Activated CD4-positive, alpha-beta T cell treated with anti-CD3 and anti-CD28 coated beads, Interleukin-2, amount 50 U/mL, for 24 hours (primary cell): ENCODE measurements at places on chromosomes 5 and 9.
A peak's percentile ranks its signal among the peaks of the same experiment; 100 is the strongest.

DNA sequence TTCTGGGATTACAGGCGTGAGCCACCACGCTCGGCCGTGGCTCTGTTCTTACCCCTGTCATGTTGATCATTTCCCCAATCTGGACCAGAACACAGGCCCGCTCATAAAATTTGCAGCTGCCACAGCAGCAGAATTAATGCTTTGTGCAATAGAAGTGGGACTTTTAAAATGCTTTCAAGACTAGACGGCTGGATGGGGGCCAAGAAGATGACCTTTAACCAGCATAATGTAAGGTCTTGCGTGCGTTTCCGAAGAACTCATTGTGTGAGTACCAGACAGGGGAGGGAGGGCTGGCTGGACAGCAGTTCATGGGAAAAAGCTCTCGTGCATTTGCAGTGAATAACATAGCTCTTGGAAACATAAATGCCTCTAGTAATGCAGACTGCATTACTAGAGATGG is 3.5 kb upstream of the WDR38 start:
- DNase-seq, result no peak

DNA sequence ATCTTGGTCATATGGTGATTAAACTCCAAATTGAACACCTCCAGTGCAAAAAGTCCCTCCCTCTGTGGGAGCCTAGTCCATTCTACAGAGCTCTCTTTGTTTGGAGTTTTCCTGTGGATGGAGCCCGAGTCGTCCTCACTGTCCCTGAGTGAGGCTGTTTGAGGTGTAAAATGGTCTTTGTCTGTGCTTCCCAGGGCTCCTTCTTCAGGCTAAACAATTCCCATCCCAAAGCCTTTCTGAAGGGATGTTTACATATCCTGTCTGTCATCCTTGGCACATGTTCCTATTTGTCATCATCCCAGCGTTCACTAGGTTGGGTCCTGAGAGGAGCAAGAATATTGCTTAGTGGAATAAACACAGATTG is 68.9 kb downstream of the COL27A1 start:
- DNase-seq, result no peak

- no peak for DNase-seq
Observed at GRCh38 chr5:111668477-111669414, 88.2 kb downstream of the NREP start.

DNA sequence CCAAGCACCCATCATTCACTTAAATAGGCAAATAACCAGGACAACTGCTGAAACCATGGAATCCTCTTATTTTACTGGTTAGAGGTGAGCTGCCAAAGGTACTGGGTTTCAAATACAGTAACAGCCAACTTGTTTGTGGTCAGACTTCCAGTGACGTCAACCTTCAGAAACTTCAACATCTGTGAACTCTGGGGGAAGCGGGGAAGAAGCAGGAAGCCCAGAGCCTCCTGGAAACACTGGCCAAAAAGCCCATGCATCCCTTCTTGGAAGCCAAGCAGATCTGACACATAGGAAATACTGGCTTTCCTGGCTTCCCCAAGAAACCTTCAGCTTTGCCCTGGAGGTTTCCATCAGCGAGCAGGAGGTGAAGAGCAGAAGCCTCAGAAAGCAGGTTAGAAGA is 4.9 kb upstream of the FRRS1L start:
- no peak for DNase-seq

DNA sequence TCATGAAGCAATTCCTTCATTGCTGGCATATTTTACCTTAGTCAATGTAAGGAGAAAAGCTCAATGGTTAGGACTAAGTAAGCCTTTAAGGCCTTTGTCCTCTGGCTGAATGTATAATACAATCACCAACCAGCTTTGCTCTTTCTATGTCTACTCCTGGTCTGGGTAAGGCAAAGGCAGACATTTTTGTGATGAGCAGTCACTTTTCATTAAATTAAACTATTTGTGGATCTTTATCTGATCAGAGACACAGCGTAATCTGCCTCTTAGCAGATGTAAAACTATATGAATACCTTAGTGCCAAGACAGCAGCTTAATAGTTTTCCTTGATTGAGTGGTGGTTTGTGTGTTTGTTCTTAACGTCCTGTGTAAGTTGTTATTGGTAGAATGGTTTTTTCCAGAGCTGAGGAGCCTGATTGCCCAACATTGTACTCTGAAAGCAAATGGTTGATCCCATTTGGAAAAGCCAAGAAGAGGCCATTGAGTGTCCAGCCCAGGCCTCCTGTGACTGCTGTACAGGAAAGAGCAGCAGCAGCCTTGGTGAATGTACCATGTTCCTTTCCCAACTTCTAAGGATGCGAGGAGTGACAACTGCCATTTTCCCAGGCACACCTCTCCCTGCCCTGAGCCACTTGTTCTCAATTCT is 16.5 kb upstream of the CXXC5 start:
- DNase-seq, result no peak

- DNase-seq, result peak; percentile 52
Observed at GRCh38 chr9:33159777-33160127, 7.4 kb downstream of the B4GALT1 start.

DNA sequence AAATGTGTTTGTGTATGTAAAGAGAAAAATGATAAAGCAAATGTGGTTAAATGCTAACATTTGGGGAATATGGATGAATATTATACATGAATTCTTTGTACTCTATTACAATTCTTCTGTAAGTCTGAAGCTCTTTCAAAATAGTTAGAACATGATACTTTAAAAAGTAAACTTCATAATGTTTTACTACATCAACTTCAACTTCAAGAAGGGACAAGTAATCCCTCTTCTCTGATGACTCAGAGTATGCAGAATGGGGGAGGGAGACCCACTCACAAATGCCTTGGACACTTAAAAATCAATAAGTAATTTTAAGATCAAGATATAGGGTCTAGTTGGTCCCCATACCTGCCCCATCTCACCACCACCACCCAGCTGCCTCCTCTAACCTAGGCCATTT is 162.4 kb downstream of the ESM1 start:
- no peak for DNase-seq

- DNase-seq, result no peak
Observed at GRCh38 chr5:56206126-56206910, 26.8 kb downstream of the ANKRD55 start.

DNA sequence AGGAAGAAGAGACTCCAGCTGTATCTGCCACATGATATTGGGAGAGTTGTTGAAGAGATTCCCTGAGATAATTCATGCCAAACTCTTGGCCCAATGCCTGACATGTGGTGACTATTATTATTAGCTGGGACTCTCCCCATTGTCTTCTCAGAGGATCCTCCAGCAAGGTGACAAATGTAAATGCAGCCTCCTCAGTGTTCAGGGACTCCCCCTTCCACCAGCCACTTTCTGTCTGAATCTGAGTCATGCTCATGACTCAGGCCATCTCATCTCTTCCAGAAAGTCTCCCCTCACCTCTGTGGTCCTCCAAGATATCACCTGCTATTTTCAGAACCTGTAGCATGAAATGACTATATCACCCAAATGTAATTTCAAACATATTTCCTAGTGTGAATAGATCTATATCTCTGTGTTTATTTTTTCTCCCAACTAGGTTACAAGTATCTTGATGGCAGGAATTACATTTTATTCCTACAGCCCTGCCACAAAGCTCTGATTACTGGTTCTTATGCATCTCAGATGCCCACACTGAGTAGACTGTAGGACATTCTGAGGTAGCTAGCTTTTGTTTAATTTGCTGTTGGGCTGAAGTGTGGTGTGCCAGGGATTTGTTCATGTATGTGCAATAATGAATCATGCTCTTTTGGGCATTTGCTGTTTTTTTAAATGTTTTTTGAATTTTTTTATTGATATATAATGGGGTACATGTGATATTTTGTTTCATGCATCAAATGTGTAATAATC is 126.6 kb upstream of the IL12B start:
- DNase-seq, result peak; percentile 17

DNA sequence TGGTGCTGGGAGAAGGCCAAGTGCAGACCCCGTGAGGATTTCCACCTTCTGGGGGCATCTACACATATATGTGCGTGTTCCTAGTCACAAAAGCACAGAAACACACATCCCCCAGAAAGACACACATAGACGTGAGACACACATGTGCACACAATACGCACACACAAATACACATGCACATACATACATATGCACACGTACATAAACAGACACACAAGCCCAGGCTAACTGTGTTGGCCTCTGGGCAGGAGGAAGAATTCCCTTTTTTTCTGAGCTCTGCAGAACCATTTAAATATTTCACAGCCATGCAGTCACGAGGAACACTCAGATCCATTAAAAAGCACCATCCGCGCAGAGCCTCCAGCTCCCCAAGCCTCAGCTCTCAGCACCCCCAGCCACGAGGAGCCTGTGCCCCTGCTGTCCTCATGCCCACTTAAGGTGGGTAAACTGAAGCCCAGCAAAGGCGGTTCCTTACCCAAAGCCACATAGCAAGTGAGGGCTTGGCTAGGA is 5.3 kb downstream of the NINJ1 start:
- no peak for DNase-seq

DNA sequence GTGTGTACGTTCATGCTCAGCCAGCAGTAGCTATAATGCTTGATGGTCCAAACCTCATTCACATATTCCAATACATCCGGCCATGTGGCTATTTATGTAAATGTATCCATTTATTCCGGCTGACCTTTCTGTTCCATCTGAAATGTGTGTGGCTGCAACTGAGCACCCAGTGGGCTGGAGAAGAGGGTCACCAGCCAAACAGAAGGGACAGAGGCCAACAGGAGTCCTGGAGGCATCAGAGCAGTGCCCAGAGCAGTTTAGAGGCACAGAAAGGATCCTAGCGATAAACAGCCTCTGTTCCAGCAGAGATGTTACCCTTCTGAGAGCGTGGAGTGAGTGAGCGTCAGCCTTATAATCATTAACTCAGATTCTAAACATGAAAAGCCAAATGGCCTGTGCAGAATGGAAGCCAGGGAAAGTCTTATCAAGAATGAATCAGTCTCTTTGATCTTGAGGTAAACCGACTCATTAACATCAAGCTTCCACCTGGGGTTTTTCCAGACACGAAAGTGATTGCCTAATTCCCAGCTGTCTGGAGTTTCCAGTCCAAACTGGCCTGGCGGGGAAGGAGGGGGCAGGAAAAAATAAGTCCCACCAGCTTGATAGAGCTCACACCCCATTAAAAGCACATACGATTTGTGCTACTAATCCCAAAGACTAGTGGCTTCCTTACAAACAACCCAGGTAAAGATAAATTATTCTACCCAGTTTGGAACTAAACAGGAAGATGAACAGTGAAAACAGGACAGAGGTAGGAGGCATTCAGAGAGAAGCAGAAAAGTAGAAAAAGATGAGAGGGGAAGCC is 55.7 kb downstream of the SUSD1 start:
- no peak for DNase-seq

- DNase-seq, result no peak
Observed at GRCh38 chr5:177044641-177045040, 22.1 kb downstream of the ZNF346 start.

DNA sequence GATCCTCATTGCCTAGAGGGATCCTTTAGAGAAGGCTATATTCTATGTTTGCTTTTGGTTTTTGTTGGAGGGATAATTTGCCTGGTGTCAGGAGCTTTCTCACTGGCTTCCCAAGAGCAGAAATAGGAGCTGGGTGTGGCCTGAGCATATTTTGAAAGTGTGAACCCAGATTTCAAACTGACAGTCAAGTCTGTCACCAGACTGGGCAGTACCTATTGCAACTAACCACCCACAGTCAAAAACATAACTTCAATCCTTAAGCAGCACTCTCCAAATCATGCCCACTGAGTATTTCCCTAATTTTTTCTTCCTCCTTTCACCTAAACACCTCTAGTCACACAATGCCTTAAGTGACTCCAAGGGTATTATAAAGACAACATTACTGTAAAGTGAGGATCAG is 278.4 kb downstream of the EBF1 start:
- no peak for DNase-seq

DNA sequence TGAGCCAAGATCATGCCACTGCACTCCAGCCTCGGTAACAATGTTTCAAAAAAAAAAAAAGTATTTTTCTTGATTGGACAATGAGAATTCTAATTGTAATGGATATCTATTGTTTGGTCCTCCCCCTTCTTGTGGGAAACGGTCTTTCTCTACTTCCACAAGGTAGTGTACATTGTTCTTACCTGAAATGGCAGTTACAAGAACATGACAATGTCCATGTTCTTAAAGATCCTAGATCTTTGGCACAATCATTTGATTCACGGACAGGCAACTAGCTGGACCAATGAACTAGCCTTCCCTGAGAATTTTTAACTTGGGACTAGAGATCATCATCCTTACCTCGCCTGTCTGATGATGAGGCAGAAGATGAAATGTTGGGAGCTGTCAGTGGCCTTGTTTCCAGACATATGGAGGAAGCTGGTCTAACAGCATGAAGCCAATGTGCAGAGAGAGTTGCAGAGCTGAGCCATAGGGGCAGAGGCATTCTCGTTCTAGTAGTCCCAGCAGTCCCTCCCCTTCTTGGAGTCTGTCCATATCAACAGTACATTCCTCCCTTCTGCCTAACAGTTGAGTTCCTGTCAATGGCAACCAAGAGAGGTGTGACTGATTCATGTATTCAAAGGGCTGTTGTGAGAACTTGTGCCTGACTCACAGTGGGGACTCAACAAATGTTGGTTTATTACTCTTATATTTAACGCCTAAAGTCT is 2.1 kb upstream of the MARCHF6 start:
- DNase-seq, result no peak
